ENCODE measurements at places on chromosomes 7 and 10. TPM values are rescaled to one million over a fixed set of nuclear protein-coding genes. Genes with fewer than 3 reads are reported as not detected.

DNA sequence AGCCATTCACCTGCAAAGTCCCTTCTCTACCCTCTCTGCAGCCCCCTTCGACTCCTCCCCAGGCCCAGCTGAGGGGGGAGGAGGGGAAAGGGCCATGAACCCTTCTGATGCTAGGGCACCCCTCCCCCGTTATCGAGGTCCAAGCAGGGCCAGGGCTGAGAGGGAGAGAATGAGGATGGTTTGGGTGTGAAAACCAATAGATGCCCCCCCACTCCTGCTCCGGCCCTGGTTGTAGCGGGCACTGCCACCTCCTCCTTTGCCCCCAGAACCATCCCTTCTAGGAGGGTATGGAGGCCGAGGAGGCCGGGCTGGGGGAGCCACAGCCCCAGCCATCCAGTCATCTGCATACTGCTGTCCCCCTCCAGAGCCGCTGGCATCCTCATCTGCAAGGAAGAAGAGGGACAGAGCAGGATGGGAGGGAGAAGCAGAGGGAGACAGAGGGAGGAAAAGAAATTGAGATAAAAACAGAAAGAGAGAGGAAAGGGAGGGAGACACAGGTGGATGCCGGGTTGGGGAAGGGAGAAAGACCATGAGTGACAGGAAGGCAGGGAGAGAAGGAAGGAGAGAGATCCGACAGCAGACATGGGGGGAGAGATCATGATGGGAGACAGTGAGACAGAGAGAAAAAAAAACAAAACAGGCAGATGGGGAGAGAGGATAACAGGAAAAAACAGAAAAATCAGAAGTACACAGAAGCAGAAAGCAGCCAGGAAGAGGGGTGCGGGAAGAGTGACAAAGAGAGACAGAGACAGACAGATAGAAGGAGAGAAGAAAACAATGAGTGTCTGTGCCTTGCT, 1.9 kb upstream of the GAL3ST4 start:
- no peak for DNase-seq

DNA sequence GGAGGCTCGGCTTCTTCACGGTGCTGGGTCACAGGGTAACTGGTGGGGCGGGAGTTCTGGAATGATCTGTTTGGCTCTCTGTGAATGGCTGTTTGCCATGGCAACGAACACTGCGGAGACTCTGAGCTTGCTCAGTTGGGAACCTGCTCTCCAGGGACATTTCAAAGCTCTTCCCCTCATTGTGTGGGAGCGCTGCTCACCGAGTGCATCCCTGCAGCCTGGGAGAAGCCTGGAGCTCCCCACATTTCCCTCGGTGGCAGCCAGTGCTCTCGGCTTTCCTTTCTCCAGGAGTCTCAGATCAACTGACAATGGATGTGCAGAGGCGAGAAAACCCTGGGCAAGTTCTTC, 57.6 kb upstream of the CACUL1 start:
- no peak for DNase-seq

GRCh38 chr7:11328309-11328708, 354.6 kb downstream of the PHF14 start:
- DNase-seq = no peak

DNA sequence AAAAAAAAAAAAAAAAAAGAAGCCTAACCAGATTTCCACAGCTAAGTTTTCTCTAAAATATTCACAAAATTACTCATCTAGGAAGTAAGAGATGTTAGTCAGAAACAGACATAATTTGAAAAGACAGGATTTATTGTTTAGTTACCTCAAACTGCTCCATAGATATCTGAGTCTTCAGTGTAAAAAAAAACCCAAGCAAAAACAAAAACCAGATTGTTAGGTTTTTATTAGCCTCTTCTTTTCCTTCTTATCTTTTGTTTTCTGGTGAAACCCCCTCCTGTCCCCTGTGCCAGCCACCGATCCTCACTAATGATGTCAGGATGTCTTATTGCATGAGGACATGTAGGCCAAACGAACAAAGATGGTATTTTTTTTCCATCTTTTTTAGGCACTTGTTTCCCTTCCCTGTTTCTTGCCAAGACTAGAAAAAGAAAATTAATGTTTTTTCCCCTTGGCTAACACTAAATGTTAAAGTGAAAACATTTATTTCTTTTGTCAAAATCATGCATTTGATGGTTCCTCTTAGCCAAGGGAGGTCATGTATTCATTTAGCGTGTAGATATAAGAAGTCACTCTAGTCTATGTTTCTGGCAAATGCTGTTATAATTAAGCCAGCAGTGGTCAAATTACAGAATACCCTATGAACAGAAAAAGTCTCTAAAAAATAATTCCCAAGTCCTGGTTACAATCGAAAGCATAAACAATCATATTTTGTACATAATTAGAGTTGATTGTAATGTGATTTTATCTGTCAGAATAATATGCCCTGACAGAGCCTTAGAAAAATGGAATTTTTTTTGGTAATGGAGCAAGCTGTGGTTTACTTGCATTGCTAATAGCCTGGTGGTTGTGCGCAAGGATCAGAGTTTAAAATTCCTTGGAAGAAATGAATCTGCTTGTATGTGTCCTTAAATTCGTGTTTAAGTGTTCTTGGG, 702.4 kb upstream of the FZD8 start:
- DNase-seq = no peak

DNA sequence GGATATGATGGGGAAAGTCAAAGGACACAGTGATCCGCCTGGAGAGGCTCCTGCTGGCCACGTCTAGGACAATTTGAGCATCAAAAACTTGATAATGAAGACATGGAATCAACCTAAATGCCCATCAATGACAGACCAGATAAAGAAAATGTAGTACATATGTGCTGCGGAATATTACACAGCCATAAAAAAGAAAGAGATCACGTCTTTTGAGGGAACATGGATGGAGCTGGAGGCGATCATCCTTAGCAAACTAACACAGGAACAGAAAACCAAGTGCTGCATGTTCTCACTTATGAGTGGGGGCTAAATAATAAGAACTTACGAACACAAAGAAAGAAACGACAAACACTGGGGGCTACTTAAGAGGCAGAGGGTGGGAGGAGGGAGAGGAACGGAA, 124.9 kb downstream of the PRKAG2 start:
- DNase-seq = no peak

DNA sequence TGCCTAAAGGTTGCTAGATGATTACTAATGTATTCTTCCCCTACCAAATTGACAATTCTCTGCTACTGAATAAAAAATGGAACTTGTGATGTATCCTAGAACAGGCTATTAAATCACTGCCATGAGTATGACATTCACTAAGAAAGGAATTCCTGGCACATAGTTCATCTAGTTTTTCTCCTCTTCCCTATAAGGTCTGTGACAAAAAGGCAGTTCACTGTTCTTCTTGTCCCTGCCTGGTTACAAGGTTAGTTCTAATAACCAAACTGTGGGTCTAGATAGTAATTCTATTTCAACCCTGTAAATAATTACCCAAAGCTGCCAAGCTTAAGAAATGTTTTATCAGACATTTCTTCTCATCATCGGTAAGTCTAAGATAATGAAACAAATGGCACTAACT, 245.6 kb downstream of the BICC1 start:
- DNase-seq = no peak

The XPNPEP1 gene
- 60.6 TPM for total RNA-seq

The BET1 gene
- 26.4 TPM for total RNA-seq
